ENCODE measurements at places on chromosomes 1 and 21.

- no peak for DNase-seq
Observed at GRCh38 chr21:44283948-44284347, 1.7 kb upstream of the AIRE start.

DNA sequence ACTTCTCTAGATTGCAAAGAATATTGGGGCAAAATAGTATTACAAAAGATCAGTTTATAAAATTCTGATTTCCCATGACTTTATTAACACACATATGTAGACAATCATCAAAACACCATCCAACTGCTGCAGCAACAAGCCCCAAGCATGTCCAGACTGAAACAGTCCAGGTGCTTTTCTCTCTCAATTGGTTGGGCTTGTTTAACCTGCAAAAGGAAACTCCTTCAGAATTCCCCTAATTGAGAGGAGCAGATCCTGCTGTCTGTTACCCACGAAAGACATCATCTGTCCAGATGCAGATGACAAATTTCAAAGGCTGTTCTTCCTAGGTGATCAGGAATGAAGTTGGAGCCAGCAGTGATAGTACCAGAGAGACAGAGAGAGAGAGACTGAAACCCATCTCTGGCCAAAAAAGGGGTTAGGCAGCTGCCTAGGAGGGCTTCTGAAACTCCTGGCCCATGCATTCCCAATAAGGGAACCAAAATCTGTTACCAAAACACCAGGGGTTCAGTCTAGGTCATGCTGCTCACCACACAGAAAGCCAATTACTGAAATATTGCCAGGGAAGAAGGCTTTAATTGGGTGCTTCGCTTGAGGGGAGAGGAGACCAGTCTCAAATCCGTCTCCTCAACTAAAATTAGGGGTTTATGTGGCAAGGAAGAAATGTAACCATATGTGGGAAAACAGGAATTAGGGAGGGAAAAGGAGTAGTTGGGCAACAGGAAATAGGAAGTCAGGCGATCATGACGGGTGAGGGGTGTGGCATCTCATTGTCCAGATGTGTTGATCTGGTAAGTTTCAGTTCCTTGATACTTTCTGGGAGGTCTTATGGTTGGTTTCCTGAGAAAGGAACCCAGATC, 34.7 kb upstream of the RGL1 start:
- DNase-seq = no peak

- DNase-seq = no peak
Observed at GRCh38 chr1:18573170-18573569, 57.5 kb upstream of the PAX7 start.

GRCh38 chr1:117669572-117669971, 63.7 kb downstream of the TENT5C start:
- no peak for DNase-seq

DNA sequence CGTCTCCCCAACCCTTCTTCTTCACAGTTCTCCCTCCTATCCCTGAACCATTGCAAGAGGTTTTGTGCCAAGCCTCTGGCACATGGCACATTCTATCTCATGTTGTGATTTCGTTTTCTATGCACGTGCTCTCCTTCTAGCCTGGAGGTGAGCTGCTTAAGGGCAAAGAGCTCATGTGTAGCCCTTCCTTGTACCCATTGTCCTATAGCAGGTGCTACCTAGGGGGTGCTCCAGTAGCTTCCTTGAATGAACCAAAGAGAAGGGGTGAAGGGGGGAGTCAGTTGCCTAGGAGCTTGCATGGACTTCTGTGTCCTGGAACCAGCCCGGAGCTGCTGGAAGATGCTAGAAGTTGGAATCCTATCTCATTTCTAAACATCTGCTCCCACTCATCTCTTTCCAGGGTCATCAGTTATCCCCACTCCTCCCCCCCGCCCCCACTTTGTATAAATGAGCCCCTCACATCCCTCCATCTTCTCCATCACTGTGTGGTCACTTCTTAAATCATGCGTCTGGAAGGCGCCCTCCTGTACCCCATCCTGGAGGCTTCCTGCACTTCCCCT, 535 bp upstream of the DISC1 start:
- no peak for DNase-seq

- DNase-seq = no peak
Observed at GRCh38 chr1:21764615-21765423, 18.1 kb downstream of the USP48 start.
